ENCODE measurements at places on chromosomes 16 and 17.

DNA sequence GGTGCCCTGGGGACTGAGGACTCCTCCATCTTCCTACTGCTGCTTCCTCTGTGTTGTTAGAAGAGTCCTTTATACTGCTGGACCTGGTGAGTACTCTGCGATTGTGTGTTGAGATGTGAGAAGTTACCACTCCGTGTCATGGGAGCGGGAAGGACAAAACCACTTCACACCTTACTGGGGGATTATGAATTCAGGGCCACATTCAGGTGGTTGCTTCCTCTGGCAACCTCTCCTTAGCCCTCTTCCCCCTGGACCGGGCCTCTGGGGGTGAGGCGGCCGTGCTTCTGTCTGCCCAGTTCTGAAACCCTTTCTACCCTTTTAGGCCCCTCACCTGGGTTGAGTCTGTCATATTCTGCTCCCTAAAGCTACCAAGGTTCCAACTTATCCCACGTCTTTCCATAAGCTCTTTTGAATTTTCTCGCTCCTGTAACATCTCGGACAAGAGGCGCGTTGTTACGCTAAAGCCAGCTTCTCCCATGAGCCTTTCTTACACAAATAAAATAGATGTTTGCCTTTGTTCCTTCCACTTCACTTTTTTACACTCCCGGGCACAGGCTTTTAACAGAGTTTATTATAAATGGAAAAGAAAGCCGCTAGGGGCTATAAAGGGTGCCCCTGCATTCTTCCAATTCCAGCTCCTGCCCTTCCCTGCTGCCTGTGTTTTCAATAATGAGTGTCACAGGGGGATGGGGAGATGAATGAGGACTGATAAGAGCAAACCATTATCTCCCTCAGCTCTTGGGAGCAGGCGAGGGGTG lies 20.7 kb upstream of the CDH13 start:
- DNase-seq: no peak

GRCh38 chr17:79921411-79922115 lies 82.3 kb upstream of the CBX4 start:
- no peak for DNase-seq

DNA sequence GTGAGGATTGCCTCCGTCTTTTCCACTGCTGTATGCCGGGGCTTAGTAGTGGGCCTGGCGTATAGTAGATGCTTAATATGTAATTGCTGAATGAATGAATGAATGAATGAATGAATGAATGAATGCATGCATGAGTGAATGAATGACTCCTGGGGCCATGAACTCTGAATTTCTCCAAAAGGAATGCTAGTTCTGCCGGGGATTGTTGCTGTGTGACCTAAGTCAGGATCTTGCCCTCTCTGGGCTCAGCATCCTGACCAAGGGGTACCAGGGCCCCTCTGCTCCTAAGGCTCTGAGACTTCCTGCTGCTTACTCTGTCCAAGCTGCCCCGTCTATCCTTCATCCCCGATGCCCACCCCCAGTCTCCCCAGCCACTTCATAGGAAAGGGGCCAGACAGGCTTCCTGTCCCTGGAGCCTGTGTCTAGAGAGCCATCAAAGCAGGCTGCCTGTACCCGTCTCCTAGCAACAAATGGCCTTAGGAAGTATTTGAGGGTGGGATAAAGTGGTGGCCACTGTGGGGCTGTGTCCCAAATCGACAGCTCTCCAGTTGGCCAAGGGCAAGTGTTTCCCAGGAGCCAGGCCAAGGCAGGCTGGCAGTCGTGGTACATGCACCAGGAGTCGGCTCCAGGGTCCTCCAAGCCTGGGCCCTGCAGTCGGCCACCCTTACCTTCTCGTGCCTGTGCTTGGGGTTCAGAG lies 11.6 kb upstream of the MPRIP start:
- no peak for DNase-seq

GRCh38 chr16:4323845-4324488 lies 8.1 kb downstream of the GLIS2 start:
- DNase-seq: no peak

Measured in GM20000 (cell line).